Ascending aorta (tissue), 2 donors: ENCODE measurements at places on chromosomes 5 and 9. TPM values are rescaled to one million over a fixed set of nuclear protein-coding genes. Genes with fewer than 3 reads are reported as not detected.

The ZNF300 gene
- total RNA-seq: 2.9 TPM

The CDKN2B gene
- total RNA-seq: 11.4 TPM

The SLC6A19 gene
- total RNA-seq: not detected

The IL4 gene
- total RNA-seq: not detected

- H3K27me3 ChIP-seq: no peaks in the 10 kb centered on the region
- no peaks in the 10 kb centered on the region for H3K36me3 ChIP-seq
- H3K4me3 ChIP-seq: peak within 1 kb of the TSS; percentile 98
- peak; percentile 85 for DNase-seq
- peaks cover 14% of the 10 kb centered on the region for H3K4me1 ChIP-seq
- peak within 1 kb of the TSS; percentile 100 for H3K27ac ChIP-seq
Observed at GRCh38 chr9:27572918-27573633, at the start of gene C9orf72. C9orf72 (minus strand) TSS chr9:27573481; CDS start chr9:27567120, 6,361 bp downstream.

GRCh38 chr5:150660108-150660831 is 781 bp upstream of the MYOZ3 start:
- no peak overlapping the region for H3K4me3 ChIP-seq
- peaks cover 35% of the 10 kb centered on the region for H3K4me1 ChIP-seq
- peak overlapping the region; percentile 90 for H3K27ac ChIP-seq
- H3K27me3 ChIP-seq: no peaks in the 10 kb centered on the region
- no peak for DNase-seq

DNA sequence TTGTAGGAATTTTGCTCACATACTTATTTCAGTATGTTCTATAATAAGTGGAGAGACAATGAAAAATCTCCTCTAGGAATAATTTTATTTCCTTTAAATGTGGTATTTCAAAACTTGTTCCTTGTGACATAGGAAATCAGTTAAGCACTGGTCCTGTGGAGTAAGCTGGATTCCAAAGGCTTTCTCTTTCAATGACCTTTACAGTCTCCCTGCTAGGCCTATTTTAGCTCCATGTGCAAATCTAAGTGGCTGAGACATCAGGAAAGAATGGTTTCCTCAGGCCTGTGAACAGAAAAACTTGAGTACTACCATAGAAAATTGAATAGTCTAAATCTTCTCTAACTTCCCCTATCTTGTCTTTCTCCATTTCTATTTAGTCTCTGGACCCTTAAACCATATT is 514.2 kb upstream of the TLE4 start:
- no peaks in the 10 kb centered on the region for H3K4me1 ChIP-seq
- H3K4me3 ChIP-seq: no peak overlapping the region
- H3K36me3 ChIP-seq: no peaks in the 10 kb centered on the region

DNA sequence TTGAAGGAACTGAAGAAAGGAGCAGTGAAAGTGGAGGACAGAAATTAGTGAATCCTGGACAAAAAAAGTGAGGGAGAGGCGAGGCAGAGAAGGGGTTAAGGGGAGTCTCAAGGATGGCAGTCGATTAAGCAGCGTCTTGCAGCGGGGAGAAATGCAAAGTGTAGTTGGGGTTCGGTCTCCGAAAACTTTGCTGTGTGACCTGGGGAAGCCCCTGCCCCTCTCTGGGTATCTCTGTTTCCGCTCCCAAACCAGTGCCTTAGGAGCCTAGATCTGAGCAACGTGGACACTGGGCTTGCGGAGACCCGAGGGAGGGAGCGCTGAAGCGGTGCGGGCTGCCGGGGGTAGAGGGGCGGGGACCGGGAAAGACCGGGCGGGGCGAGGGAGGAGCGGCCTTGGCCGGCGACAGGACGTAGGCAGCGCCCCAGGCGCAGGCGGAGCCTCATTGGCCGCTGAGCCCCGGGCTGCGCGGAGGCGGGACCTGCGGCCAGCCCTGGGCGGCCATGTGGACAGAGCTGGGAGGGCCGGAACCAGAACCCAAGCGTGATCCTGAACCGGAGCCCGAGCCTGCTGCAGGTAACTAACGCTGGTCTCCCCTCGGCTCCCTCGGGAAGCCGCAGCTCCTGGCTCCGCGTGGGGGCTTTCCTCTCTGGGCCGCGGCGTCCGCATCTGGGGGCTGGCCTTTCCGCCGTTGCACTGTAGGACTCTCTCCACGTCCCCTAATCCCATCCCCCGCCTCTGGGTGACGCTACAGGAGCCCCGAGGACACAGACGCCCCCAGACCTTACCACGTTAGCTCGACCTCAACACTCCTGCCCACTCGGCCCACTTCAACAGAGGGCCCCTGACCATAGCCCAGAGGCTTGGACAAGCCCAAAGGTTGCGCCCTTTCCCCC is at the start of gene ALDH1B1:
Gene ALDH1B1, plus strand, starts transcription at position 468 of the 893 bp plus-strand sequence. CDS start 3,047 bp downstream, outside the sequence.
- H3K36me3 ChIP-seq: peaks cover 22% of the 10 kb centered on the region
- peak within 1 kb of the TSS; percentile 87 for H3K4me3 ChIP-seq
- peaks cover 47% of the 10 kb centered on the region for H3K4me1 ChIP-seq
- peak within 1 kb of the TSS; percentile 98 for H3K27ac ChIP-seq
- no peaks in the 10 kb centered on the region for H3K27me3 ChIP-seq

DNA sequence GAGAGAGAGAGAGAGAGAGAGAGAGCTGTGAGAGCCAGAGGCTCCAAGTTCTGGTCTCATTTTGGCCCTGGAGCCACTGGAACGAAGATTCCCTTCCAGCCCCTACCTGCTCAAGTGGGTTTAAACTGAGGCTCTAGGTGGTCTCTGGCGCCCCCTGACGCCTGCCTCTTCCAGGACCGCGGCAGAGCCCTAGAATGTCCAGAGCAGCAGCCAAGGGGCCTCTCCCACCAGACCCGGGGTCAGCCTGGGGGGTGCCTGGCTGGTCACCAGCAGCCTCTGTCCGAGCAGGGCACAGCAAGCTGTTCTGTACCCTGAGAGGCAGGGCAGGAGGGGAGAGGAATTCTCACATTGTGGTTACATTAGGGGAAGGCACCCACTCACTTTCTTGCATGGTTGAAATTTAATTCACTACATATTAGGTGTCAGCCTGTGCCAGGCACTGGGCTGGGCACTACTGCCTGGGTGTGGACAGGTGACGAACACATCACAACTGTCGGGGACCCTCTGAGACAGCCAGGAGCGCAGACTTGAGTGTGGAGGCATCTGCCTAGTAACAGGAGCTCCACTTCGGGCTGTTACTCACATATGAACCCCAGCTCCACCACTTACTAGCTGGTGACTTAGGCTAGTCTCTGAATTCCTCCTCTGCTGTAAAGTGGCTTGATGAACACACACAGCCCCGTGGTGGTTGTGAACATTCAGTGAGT is 44.5 kb downstream of the AMBP start:
- peaks cover 34% of the 10 kb centered on the region for H3K36me3 ChIP-seq
- H3K27me3 ChIP-seq: no peaks in the 10 kb centered on the region
- no peak for DNase-seq
- no peak overlapping the region for H3K27ac ChIP-seq

DNA sequence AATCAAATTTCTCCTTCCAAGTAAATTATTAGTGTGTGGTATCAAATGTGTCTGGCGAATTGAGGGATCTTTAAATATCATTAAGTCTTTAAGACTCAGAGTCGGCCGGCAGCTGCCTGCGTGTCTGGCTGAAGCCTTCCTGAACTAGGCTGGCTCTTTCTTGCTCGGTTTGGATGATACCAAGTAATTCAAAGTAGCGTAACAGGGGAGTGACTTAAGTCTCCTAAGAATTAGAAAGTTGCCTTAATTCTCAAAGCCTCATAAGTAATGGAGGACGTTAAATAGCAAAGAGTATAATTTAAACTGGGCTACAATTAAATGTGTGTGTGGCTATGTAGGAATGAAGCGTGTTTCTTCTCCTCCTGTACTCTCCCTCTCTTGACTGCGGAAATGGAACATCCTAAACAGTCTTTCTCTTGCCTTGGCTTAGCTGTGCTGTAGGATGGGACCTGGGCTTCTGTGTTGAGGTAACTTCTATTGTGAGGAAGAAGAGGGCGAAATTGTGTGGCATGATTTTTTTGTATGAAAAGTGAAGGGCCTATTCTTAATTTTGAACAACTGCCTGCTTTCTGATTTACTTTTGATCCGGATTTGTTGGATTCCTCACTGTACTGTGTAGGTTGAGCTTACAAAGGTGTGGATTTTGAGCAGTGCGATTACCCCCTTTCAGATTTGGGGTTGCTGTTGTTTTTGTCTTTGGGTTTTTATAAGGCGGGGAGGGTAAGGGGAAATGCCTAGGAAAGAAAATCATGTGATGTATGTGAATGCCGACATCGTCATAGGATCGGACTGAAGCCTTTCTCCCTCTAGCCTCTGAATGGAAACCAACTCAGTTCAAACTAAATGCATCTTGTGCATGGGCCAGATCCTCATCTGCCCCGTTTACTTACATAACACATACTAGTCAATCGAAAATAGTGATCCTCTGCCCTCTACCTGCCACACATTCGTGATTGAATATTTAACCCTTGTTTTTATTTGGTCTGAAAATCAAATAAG is 29.9 kb downstream of the CPEB4 start:
- no peak for DNase-seq
- peaks cover 52% of the 10 kb centered on the region for H3K4me1 ChIP-seq
- H3K36me3 ChIP-seq: no peaks in the 10 kb centered on the region
- H3K27ac ChIP-seq: peak overlapping the region; percentile 87

DNA sequence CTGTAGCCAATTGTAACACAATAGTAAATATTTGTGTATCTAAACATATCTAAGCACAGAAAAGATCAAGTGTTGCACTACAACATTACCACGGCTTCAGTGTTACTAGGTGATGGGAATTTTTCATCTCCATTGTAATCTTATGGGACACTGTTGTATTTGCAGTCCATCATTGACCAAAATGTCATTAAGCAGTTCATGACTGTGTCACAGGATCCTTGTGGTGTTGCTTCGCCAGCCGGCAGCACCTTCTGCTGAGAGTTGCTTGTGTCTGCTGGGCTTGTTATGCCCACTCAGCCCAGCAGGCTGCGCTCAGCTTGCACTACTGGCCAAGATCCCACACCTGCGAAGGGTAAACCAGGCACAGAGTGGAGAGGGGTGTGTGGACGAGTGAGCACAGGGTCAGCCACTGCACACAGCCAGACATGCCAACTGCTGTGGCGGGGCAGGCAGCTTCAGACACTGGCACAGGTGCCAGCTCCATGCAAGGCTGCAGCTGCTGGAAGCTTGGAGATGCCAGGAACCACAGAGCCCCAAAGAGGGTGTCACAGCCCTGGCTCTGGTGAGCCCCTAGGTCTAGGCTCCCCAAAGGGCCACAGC is 273.7 kb downstream of the CETN3 start:
- no peaks in the 10 kb centered on the region for H3K36me3 ChIP-seq
- no peak for DNase-seq
- peaks cover 40% of the 10 kb centered on the region for H3K4me1 ChIP-seq

DNA sequence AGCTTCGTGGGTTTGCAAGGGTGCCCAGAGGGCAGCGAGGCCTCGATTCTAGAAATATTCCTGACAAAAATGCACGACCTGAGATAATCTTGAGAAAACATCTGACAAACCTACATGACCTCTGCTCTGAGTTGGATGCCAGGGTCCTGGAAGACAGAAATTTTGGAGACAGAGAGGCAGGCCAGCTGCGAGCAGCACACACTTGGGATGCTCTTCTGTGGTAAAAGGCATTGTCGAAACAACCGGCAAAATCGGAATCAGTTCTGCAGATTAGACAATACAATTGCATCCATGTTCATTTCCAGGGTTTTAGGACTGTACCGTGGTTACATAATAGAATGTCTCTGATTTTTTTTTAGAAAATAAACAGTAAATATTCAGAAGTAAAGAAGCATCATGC is 74.2 kb downstream of the GADD45G start:
- H3K36me3 ChIP-seq: no peaks in the 10 kb centered on the region
- no peak overlapping the region for H3K27ac ChIP-seq
- peaks cover 7% of the 10 kb centered on the region for H3K4me1 ChIP-seq
- H3K27me3 ChIP-seq: no peaks in the 10 kb centered on the region

GRCh38 chr9:132886334-132886725 is 7.6 kb downstream of the SPACA9 start:
- H3K27me3 ChIP-seq: no peaks in the 10 kb centered on the region
- H3K4me3 ChIP-seq: no peak overlapping the region
- H3K4me1 ChIP-seq: no peaks in the 10 kb centered on the region
- H3K27ac ChIP-seq: no peak overlapping the region
- DNase-seq: no peak
- H3K36me3 ChIP-seq: no peaks in the 10 kb centered on the region

DNA sequence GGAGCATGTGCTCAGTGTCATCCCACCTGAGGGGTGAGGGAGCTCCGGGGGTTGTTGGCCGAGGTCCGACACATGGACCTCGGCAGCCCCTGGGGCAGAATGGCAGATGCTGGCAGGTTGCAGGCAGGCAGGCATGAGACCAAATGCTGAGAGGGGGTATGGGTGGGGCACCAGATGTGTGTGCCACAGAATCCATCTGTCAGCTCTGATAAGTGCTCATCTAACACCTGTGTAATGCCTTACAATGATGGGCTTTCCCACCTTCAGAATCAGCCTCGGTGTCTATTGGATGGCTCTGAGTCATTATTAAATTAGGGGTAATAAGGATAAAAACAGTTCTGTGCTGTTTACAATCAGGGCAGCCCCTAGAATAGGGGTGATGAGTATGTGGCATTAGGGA is 73.1 kb upstream of the SAP30L start:
- peaks cover 40% of the 10 kb centered on the region for H3K4me1 ChIP-seq
- no peaks in the 10 kb centered on the region for H3K27me3 ChIP-seq
- no peak overlapping the region for H3K27ac ChIP-seq
- H3K4me3 ChIP-seq: no peak overlapping the region
- no peak for DNase-seq

- no peaks in the 10 kb centered on the region for H3K36me3 ChIP-seq
- no peak overlapping the region for H3K27ac ChIP-seq
- peak; percentile 29 for DNase-seq
- no peaks in the 10 kb centered on the region for H3K4me1 ChIP-seq
- H3K4me3 ChIP-seq: no peak overlapping the region
Observed at GRCh38 chr9:34986540-34987047, 3.0 kb upstream of the DNAJB5 start.

- DNase-seq: no peak
- H3K36me3 ChIP-seq: no peaks in the 10 kb centered on the region
- no peaks in the 10 kb centered on the region for H3K4me1 ChIP-seq
- H3K27ac ChIP-seq: no peak overlapping the region
- no peak overlapping the region for H3K4me3 ChIP-seq
Observed at GRCh38 chr5:42691413-42691937, 65.1 kb upstream of the CCDC152 start.

- DNase-seq: no peak
- no peaks in the 10 kb centered on the region for H3K36me3 ChIP-seq
- H3K4me3 ChIP-seq: no peak overlapping the region
- H3K4me1 ChIP-seq: no peaks in the 10 kb centered on the region
- H3K27me3 ChIP-seq: no peaks in the 10 kb centered on the region
Observed at GRCh38 chr5:170809551-170809950, 26.0 kb downstream of the GABRP start.

- DNase-seq: peak; percentile 2
- H3K27ac ChIP-seq: no peak overlapping the region
- H3K4me3 ChIP-seq: no peak overlapping the region
Observed at GRCh38 chr5:179118338-179118737, 58.2 kb downstream of the ZNF354C start.

- no peak for DNase-seq
- no peaks in the 10 kb centered on the region for H3K27me3 ChIP-seq
- no peak overlapping the region for H3K27ac ChIP-seq
Observed at GRCh38 chr5:67334373-67334772, 137.8 kb upstream of the CD180 start.

GRCh38 chr9:134141906-134142305 is 6.0 kb downstream of the WDR5 start:
- no peak for DNase-seq
- H3K4me3 ChIP-seq: no peak overlapping the region
- H3K36me3 ChIP-seq: peaks cover 48% of the 10 kb centered on the region
- no peak overlapping the region for H3K27ac ChIP-seq
- peaks cover 9% of the 10 kb centered on the region for H3K4me1 ChIP-seq

GRCh38 chr9:100020121-100020795 is 78.5 kb downstream of the ERP44 start:
- no peak for DNase-seq
- H3K36me3 ChIP-seq: peaks cover 28% of the 10 kb centered on the region
- H3K4me1 ChIP-seq: no peaks in the 10 kb centered on the region
- H3K4me3 ChIP-seq: no peak overlapping the region
- H3K27me3 ChIP-seq: no peaks in the 10 kb centered on the region
